ENCODE measurements at places on chromosomes 6 and 20.

- DNase-seq, result no peak
These were observed 372.7 kb downstream of the MEI4 start for GRCh38 chr6:78025502-78025901.

DNA sequence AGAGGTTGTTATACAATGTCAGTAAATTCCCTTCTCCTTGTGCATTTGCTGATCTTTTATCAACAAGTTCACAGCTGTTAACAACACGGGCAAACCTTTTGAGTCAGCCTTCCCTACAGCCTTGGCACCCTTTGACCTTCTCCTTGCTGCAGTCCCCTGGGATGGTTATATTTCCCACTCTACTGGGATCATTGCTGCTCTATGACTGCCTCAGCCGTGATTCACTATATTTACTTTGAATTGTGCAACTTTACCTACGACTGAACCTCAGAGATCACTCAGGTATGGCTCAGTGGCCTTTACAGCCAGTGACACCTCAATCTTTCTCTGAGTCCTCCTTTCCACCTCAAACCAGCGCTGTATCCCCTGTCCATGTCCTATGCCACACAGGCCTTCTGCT is 1293.3 kb downstream of the EPHA7 start:
- DNase-seq, result no peak

- no peak for DNase-seq
These were observed 19.4 kb upstream of the ITCH start for GRCh38 chr20:34343458-34344211.

DNA sequence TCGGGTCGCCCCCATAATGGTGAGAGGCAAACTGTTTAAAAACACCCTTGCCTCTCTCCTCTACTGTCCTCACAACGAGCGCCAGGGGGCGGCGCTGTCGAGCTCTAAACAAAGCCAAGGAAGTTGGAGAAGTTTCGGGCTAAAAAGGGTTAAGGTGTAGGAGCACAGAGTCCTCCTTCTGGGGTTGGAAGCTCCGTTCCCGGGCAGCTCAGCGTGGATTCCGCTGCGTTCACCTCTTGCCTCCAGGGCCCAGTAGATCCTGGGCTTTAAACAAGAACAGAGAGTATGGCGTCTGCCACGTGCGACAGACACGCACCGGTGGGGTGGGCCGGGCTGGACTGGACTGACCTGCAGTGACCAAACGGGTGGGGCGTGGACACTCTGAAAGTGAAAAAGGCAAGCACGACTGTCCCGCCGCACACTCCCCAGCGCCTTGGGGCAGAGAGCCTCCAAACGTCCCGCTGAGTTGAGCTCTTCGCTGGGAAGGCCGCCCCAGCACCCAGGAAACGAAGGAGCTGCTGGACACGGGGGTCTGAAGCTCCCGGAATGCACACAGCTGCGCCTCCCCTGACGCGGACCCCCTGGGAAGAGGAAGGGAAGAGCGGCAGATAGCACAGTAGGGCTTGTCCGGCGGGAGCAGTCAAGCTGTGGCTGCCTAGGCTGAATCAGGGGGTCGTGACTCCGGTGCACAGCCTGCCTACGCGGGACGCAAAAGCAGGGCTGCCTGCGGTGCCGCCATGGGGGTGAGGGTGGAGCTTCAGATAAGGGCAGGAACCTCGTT is 1.6 kb upstream of the THBD start:
- no peak for DNase-seq

DNA sequence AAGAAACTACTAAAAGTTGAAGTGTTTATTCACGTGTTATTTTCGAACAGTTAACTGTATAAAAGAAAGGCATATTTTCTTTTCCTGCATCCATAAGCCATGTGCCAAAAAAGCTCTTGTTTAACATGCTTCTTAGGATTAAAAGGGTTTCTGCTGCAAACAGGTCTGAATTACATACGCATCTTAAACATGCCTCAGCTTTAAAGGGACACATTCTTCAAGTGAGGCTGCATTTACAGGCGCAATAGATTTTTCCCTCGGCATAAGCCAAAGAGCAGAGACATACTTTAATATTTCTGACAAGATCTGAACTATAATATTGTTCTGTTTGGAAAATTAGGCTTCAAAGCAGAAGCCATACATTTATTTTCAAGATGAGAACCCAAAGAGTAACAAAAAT is 39.4 kb downstream of the PDE7B start:
- no peak for DNase-seq

DNA sequence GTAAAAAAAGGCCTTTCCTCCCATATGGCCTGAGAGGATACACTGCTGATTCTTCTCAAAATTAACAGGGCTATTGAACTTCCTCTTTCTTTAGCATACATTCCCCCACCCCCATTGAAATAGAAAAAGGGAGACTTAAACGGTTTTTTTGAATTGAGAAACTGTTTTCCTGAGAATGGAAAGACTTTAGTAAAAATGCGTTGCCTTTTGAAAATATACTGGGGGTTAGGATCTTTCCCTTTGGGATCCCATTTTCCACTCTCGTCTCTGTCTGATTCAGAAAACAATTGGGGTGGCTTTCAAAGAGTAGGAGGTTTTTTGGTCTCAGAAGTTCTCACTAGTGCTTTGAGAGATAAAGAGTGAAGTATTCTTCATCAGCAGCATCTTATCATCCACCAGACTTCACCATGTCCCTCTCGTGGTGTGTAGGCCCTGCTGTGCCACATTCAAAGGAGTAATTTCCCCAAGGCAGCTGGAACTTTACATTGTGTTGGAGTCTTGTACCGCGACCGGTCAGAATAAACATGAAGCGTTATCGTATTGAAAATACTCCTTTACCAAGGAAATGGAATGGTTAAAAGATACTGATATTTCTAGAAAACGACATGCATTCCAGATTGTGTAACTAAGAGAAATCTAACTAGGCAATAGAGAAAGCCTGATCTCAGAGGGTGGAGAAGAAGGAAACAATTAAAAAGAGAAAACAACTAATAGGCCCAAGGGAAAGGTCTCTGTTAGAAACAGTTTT is 10.6 kb downstream of the MYB start:
- no peak for DNase-seq

DNA sequence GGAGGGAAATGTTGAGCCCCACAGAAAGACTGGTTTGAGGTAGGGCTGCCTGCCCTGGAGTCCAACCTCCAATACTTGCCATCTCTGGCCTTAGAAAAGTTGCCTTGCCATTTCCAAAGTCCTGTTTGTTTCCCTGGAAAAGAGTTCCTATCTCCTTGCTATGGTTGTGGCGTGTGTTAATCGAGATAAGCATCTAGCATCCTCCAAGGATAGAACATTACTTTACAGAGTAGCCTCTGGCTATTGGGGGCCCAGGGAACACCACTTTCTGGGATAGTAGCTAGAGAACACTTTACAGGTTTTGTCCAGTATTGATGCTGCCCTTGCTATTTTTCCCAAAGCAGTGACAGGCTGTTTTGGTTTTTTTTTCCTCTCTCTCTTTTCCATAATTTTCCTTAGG is 57.4 kb upstream of the SASH1 start:
- no peak for DNase-seq

- no peak for DNase-seq
These were observed 43.5 kb upstream of the TIAM2 start for GRCh38 chr6:154951345-154952200.

GRCh38 chr20:21510414-21511384 is 3.2 kb downstream of the NKX2-2 start:
- DNase-seq, result no peak

DNA sequence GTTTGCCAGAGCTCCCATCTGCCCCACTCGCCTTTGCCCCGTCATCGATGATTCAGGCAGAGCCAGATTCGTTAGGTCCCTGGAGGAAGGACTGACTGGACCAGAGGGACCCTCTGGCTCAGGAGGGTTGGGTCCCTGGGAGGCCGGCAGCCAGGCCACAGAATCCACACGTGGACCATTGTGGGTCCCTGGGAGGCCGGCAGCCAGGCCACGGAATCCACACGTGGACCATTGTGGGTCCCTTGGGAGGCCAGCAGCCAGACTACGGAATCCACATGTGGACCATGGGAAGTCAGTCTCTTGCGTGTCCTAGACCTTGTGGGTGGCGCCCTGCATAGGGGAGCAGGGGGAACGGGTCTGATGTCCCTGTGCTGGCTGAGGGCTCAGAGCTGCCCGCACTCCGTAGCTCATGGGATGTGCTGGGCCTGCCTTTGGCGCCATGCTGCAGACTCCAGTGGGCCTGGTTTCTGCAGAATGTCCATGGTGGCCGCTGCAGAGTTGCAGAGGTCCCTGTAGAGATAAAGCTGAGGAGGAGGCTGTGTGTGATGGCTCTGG is 23.5 kb downstream of the UCKL1 start:
- no peak for DNase-seq

DNA sequence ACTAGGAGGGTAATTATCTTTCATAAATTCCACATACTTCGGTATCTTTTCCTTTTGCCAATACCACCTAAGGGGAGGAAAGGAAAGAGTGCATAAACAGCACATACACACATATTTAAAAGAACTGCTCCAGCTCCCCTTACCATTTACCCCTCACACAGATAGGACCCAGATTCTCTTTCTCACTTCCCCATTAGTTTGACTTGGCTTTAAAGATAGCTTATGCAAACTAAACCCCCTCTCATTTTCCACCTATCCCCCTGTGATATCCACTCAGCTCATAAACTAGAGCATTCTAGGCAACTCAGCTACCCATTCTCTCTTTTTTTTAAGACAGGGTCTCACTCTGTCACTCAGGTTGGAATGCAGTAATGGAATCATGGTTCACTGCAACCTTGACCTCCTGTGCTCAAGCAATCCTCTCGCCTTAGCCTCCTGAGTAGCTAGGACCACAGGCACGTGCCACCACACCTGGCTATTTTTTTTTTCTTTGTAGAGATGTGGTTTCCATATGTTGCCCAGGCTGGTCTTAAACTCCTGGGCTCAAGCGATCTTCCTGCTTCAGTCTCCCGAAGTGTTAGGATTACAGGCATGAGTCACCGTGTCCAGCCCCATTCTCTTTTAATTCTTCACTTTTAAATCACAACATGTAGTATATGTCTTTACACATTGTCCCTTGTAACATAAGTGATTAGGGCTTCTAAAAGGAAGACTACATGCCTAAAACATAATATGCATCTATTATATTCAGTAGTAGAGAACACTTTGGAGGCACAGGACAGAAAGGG is 4.0 kb downstream of the FUCA2 start:
- no peak for DNase-seq

GRCh38 chr20:9081423-9081966 is 12.6 kb downstream of the PLCB4 start:
- no peak for DNase-seq

DNA sequence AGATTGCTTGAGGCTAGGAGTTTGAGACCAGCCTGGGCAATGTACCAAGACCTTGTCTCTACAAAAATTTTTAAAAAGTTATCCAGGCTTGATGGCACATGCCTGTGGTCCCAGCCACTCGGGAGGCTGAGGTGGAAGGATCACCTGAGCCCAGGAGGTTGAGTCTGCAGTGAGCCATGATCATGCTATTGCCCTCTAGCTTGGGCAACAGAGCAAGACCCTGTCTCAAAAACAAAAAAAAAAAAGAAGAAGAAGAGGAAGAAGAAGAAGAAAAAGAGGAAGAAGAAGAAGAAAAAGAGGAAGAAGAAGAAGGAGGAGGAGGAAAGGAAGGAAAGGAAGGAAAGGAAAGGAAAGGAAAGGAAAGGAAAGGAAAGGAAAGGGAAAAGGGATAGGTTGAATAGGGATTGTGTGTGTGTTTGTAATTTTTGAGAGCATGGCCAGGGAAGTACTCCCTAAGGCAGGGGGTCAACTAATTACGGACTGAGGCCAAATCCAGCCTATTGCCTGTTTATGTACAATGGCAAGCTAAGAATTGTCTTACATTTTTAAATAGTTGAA is 43.0 kb upstream of the ZNF217 start:
- no peak for DNase-seq

- DNase-seq, result no peak
These were observed 104.5 kb downstream of the DHX35 start for GRCh38 chr20:39066471-39067242.

GRCh38 chr6:129966125-129966524 is 52.3 kb upstream of the L3MBTL3 start:
- no peak for DNase-seq

GRCh38 chr20:1894471-1894950 is 696 bp upstream of the SIRPA start:
- no peak for DNase-seq

DNA sequence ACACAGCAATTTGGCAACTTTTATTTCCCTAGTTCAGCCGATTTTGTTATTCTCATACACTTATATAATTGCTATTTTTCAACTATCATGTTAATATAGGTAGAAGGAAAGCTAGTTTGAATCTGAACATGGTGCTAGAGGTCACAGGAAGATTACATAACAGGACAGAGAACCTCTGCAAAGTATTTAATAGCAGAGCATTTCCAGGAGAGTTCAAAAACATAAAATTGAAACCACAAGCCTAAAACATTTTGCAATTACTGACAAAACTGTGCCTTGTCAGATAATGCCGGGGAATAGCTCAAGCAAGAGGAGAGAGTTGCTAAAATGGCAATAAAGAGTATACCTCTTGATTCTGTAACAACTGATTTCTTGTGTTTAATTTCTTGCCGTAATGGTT is 70.8 kb downstream of the TFAP2B start:
- DNase-seq, result no peak

DNA sequence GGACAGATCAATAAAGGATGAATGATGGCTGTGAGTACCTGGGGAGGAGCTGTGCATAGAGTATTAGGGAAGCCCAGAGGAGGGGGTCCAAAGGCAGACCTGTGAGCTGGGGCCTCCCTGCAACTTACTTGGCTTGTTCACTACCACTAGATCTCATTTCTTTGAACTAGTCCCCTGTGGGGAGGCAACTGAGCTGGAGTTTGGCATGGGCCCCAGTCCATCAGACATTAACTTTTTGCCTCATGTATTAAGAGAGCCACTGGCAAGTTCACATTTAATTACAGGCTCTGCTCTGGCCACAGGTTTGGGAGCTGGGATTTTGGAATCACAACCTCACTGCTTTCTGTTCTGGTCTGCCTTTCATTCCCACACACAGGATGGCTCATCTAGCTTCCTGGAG is 254.1 kb downstream of the PRL start:
- no peak for DNase-seq

GRCh38 chr6:14254505-14254904 is 136.9 kb downstream of the CD83 start:
- DNase-seq, result no peak

GRCh38 chr6:42150254-42150653 is 7.8 kb upstream of the C6orf132 start:
- DNase-seq, result no peak

DNA sequence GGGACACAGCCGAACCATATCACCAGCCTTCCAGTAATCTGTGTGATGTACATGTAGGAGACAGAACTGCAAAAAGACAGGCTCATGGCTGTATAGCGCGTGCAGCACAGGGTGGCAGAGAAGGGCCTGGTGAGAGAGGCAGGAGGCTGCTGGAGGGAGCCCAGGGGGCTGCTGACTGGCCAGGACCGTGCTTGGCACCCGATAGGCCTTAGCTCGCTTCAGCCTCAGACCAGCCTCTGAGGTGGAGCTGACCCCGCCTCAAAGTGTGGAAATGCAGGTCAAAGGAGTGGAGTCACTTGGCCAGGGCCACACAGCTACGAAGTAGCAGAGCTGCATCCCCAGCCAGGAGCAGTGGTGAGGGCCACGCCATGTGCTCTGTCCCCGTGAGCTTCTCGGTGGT is 707.6 kb downstream of the QKI start:
- DNase-seq, result no peak

GRCh38 chr6:34020807-34021553 is 124.9 kb downstream of the GRM4 start:
- DNase-seq, result no peak

GRCh38 chr20:44609516-44610312 is 27.3 kb downstream of the PKIG start:
- peak; percentile 76 for DNase-seq

Measured in cerebellar nuclear complex (tissue), 1 donor.